Stromal cell of bone marrow (primary cell): ENCODE measurements at places on chromosomes 7 and 10.

- peak; percentile 80 for DNase-seq
Measured at GRCh38 chr7:157336383-157337315, at the start of gene DNAJB6. Gene DNAJB6, plus strand, starts transcription at chr7:157337004. Its CDS starts 21,569 bp downstream, at chr7:157358573.

DNA sequence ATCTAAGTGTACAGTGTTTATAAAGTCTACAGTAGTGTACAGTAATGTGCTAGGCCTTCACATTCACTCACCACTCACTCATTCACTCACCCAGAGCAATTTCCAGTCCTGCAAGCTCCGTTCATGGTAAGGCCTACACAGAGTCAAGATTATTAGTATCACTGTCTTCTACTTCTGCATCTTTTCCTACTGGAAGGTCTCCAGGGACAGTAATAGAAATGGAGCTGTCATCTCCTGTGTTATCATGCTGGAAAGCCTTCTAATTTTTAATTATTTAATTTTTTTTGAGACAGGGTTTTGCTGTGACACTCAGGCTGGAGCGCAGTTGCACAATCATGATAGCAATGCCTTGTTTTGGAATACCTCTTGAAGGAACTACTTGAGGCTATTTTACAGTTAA lies 207.0 kb downstream of the HTR7 start:
- no peak for DNase-seq

DNA sequence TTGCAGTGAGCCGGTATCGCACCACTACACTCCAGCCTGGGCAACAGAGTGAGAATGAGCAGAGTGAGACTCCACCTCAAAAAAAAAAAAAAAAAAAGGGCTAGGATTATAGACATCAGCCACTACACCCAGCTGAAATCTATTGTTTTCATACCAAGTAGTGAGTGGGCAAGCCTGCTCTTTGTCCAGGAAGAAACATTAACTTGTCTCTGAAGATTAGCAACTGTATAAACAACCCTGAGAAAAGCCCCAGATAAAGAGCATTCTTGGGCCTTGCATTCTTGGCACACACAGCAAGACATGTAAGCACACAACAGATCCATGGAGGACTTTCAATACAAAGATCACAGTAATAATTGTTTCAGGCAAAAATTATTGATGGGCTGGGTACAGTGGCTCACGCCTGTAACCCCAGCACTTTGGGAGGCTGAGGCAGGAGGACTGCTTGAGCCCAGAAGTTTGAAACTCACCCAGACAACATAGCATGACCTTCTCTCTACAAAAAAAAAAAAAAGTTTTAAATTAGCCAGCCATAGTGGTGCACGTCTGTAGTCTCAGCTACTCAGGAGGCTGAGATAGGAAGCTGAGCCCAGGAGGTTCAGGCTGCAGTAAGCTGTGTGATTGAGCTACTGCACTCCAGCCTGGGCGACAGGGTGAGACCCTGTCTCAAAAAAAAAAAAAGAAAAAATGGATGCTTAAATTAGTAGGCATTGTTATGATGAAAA lies 4.4 kb downstream of the PSPH start:
- no peak for DNase-seq

GRCh38 chr10:49526619-49527018 lies 12.3 kb downstream of the ERCC6 start:
- DNase-seq = no peak

DNA sequence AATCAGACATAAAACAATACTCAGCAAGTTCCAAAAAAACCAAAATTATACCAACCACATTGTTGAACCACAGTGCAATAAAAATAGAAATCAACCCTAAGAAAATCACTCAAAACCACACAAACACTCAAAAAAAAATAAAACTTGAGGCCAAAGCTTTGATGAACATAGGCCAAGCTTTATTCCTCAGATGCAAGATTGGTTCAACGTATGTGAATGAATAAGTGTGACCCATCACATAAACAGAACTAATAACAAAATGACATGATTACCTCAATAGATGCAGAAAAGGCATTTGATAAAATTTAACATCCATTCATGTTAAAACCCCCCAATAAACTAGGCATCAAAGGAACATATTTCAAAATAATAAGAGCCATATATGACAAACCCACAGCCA lies 506.1 kb upstream of the FZD8 start:
- no peak for DNase-seq

- peak; percentile 33 for DNase-seq
Measured at GRCh38 chr7:129271500-129272355, 46.9 kb downstream of the AHCYL2 start.

- no peak for DNase-seq
Measured at GRCh38 chr7:29146888-29147609, 712 bp upstream of the CPVL start.

DNA sequence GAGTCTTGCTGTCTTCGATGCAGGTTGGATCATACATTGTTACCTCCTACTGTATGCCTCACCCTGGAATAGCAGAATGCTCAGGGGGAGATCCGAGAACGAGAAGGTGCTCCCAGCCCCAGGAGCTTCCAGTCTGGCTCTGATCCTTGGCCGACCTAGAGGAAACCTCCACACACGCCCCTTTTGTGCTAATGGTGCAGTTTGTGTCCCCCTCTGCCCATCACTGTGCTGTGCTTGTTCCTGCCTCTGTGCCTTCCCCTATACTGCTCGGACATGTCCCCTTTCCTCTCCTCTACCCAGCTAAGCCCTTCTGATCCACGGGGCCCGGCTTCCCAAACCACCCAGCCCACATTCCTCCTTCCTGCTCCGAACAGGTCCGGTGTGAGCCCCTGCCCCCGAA lies 32.5 kb downstream of the ZNF775 start:
- DNase-seq = no peak

DNA sequence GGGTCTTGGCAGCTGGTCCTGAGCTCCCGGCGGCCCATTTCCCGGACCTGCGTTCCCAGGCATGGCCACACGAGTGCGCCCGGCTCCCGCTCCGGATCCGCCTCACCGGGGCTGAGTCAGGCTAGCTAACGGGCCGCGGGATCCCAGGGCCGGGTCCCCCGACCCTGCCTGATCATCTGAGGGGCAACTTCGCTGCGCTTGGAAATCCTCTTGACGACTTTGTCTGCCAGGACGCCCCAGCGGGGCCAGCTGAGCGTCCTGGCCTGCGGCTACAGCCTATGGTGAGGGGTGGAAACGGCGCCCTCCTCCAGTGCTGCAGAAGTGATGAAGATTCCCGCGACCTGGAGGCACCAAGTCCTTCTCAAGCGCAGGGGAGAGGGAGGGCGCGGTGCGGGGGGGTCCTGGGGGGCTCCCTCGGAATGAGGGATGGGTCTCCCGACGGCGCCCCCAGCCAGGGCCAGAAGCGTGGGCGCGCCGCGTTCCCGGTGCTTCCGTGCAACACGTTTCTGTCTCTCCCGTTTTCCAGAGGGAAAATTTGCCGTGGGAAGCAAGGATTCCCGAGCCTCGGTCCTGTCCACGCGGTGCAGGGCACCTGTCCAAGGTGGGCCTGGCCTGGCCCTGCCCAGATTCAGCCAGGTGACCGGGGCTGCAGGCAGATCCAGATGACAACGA lies 212.4 kb downstream of the CCSER2 start:
- no peak for DNase-seq

- DNase-seq = no peak
Measured at GRCh38 chr7:49789736-49790135, 16.3 kb downstream of the VWC2 start.

- no peak for DNase-seq
Measured at GRCh38 chr7:107051376-107051775, 6.9 kb downstream of the PRKAR2B start.

GRCh38 chr7:57425239-57425944 lies 24.6 kb upstream of the ZNF716 start:
- DNase-seq = no peak

DNA sequence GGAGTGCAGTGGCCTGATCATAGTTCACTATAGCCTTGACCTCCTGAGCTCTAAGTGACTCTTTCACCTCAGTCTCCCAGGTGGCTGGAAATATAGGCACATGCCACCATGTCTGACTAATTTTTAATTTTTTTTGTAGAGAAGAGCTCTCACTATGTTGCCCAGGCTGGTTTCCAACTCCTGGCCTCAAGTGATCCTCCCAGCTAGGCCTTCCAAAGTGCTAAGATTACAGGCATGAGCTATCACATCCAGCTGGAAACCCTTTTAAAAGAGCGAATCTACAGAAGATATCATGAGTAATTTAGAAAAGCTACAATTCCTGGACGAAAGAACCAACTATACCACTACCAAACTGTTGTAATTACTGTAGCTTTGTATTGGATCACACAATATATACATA lies 394.4 kb upstream of the AUTS2 start:
- no peak for DNase-seq

DNA sequence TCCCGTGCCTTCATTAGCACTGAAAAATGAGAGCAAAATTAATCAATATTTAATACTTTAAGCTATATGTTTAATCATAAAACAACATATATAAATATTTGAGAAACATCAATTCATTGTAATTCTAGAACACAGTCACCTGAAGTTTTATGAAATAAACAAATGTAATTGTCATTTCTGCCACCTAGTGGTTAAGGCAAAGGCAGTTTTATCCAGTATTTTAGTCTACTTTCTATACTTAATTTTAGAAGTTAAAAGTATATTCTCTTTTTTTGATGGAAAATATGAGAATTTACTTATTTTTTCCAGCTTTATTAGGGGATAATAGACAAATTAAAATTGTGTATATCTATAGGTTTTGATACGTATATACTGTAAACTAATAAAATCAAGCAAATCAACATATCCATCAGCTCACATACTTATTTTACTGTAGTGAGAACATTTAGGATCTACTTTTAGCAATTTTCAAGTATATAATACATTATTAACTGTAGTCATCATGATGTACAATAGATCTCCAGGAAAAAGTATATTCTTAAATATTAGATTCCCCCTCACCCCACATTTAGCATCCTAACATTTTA lies 16.9 kb downstream of the PCGF6 start:
- DNase-seq = peak; percentile 7

DNA sequence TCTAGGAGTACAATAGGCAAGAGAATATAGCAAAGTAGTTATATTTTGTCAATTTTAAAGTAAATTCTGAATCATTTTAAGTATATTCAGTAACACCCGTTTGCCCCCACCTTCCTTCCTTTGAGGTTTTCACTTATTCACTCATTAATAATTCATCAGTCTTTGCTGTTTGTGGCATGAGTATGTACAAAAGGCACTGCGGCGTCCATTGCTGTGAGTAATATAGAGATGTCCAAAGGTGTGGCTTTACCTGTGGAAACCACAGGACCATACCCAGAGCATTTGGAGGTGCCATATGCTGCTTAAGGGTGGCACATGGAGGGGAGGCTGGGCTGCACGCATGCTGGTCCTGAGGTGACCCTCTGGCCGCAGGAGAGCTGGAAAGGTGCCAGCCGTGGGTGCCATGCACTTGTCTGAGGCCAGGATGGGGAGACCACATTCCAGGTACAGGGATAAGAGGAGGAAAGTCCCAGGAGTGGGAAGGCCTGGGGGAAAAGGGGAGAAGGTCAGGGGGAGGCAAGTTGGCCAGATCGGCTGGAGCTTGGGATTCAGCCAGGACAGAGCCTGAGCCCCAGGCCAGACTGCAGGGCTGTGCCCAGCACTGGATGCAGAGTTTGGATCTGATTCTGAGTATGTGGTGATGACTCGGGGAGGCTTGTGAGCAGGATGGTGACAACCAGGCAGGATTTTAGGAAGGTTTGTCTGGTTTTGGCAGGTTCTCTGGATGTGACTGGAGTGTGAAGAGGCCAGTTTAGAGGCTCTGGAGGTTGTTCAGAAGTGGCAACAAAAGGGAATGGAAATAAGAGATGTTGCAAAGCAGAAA lies 223.4 kb downstream of the MGMT start:
- DNase-seq = no peak

GRCh38 chr10:23981520-23982309 lies 227.2 kb upstream of the KIAA1217 start:
- DNase-seq = no peak

GRCh38 chr7:54615-55014 lies 137.8 kb upstream of the FAM20C start:
- no peak for DNase-seq

DNA sequence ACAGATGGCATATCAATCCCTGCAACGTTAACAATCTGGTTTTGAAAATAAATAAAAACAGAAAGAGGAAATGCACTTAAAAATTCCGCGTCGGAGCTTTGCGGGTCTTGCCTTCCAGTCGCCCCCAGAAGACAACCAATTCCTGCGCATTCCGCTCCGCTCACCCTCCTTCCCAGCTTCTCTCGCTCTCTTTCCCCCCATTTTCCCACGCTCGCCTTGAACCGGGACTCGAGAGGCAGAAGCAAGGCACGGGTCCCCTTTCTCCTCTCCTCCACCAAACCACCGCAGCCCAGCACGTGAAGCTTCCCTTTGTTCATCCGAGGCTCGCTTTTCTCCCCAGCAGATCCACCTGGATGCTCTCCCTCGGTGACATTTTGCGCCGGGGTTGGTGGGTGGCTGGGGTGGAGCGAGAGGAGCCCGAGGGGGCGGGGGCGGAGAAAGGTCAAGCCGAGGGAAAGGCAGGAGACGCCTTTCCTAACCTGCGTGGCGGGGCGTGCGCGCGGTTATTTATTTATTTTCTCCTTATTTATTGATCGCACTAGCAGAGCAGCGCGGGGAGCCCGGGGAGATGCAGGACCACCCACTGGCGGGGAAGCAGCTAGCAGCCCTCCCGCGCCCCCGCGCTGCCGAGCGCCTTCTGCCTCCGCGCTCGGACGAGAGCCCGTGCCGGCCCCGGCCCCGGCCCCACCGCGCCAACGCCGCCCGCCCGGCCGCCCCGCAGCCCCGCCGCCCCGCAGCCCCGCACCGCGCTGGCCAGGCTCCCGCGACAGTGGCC lies at the start of gene KCND2:
KCND2 (plus strand) TSS at position 475 of the 775 bp plus-strand sequence.
- no peak for DNase-seq

- DNase-seq = peak; percentile 67
Measured at GRCh38 chr10:126049759-126050700, 153.7 kb downstream of the FANK1 start.

GRCh38 chr10:112365014-112365432 lies 8.9 kb upstream of the ACSL5 start:
- no peak for DNase-seq

- DNase-seq = no peak
Measured at GRCh38 chr7:28785041-28785995, 172.8 kb downstream of the TRIL start.

DNA sequence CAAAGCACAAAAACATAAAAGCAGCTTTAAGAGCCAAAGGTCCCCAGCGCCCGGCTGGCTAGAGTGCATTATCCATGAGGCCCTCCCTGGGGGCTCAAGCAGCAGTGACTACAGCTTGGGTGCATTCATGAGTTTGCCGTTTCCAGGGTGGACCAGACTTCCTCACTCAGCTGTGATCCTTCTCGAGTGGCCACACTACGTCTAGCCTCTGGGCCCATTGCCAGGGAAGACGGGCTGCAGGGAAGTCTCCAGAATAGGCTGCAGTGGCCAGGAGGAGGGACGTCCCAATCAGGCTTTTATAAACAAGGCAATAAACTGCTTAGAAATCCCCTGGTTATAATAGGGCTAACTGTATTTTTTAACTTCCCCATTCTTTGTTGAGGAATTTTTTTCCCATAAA lies 89.4 kb upstream of the C1QL3 start:
- DNase-seq = no peak
